CD4-positive, alpha-beta T cell treated with Interleukin-4 for 4 hours (primary cell): ENCODE measurements at places on chromosomes 4 and X.

DNA sequence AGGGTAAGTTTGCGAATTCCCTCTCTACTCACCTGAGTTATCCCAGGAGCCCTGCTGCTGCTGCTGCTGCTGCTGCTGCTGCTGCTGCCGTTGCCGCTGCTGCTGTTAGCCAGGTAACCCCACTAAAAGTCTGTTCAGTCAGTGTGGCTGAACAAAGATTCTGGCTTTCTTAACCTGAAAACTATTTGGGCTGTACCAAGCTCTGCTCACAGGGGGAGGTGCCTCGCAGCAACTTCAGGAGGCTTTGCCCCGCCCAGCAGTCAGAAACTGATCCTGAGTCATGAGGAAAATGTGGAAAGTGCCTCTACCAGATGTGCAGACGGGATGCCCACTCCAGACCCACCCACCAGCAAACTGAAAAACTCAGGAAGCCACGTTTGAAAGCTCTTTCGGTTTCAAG is at the start of gene CAPN6:
TSS of gene CAPN6 (minus strand) at position 145 of the 400 bp plus-strand sequence. CDS start 6,547 bp downstream, outside the sequence.
- DNase-seq, result no peak

GRCh38 chr4:85084371-85085094 is 118.0 kb upstream of the WDFY3 start:
- DNase-seq, result peak; percentile 19

- DNase-seq, result no peak
Measured at GRCh38 chrX:13383907-13384306, 64.1 kb upstream of the ATXN3L start.

DNA sequence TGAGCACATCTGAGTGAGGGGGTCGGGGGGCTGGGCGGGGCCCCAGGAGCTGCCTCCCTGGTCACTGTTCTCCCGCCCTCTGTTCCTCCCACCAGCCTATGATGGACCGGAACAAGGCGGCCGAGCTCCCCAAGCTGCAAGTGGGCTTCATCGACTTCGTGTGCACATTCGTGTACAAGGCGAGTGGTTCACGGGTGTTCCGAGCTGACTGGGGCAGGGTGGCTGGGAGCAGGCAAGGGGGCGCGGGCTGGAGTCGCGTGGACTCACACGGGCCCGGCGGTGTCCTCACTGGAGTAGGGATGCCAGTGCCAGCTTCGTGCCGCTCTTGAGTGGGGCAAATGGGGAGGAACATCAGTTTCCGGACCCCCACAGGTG is 7.7 kb downstream of the ATP5ME start:
- DNase-seq, result no peak

DNA sequence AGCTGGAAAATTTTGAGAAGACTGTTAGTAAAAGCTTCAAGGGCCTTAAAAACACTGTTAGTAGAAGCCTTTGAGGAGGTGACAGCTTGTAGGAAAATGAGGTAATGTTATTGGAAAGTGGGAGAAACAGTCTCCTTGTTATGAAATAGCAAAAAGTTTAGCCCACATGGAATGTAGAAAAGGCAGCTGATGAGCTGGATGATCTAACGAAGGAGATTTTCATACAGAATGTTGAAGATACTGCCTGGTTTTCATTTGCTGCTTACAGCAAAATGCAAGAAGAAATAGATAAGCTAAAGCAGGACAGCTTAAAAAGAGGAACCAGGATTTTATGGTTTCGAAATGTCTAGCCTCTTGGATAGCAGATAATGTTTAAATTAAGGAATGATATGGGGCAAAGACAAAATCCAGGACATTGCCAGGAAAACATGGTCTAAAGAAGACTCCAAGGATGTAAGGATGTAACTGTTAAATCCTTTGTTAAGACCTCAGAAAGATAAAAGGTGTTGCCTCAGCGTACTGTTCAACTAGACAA is 10.2 kb upstream of the STBD1 start:
- DNase-seq, result no peak

DNA sequence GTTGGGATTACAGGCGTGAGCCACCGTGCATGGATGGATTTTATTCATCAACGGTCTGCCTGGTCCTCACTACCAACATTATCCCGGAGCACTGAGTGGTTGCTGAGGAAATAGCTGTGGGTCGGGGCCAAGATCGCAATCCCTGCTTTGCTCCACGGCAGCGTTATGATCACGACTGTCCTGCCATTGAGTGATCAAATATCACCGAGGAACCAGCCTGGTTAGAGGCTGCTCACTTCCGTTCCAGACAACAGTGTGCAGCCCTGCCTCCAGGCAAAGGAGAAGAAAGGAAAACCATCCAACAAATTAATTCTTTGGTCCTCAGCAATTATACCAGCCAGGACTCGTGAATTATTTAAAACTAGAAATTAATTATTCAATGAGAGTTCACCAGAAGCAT is 70.6 kb upstream of the TBL1X start:
- no peak for DNase-seq

- no peak for DNase-seq
Measured at GRCh38 chrX:103616676-103617186, 9.0 kb downstream of the TCEAL3 start.

DNA sequence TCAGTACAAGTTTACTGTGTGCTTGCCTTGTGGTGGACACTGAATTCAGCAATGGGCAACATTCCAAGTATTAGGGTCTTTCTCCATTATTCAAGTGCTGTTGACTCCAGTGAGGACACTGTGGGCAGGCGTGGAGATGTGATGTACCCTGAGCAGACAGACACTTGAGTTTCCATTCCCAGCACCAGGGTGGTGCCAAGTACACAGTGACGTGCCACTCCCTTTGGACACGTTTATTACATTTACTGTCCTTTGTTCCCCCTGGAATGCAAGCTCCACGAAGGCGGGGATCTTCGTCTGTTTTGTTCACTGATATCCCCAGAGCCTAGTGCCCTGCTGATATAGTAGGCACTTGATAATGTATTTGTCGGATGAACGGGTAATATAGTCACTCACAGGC is 130.6 kb upstream of the STX18 start:
- DNase-seq, result no peak

GRCh38 chrX:52082578-52082977 is 13.6 kb upstream of the MAGED4B start:
- DNase-seq, result no peak

DNA sequence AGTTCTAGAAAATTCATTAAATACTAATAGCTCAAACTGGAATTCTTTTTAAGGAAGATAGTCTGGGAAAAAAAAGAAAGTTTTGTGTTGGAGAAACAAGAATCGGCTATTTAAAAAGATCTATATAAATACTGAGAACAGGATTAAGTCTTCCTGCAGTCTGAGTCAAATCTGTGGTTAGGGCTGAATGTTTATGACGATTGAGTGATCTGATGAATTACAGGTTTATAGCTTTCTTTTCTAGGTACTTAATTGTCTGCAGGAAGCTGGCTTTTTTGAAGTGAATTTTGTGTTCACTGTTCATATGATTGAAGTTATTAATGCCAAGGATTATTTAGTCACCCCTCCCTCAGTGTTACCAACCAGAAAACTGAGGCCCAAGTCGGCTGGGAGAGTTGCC is 42.2 kb downstream of the TLL1 start:
- DNase-seq, result no peak

GRCh38 chr4:23023121-23023520 is 330.4 kb downstream of the GBA3 start:
- DNase-seq, result no peak

DNA sequence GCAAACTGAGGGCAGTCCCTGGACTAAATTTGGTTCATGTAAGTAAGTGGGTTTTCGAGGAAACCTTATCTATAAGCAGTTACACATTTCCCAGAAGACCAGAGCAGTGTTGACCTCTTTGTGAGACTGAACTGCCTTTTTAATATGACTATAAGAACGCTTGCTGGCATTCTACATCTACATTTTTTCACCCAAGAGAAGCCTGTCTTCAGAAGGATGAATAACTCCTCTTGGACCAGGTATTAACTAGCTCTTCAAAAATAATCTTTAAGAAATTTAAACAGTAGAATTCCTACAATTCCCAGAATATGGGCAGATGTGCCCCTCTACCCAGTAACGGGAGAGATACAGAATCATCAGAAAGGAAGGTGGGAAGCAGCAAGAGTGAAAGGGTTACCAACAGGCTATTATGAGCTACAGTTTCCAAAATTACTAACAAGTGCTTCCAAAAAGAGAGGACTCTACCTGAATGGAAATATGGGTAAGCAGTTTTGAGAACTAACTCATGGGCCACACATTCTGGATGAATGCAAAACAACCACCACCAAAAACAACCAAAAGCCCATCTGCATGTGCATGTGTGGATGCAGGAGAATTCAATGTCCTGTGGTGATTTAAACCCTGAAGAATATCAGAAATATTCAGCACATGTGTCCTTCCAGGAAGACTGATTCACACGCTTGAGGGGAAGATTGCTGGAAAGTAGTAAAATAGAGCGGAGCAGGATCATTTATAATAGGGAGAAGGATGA is 17.4 kb downstream of the BBS12 start:
- no peak for DNase-seq

DNA sequence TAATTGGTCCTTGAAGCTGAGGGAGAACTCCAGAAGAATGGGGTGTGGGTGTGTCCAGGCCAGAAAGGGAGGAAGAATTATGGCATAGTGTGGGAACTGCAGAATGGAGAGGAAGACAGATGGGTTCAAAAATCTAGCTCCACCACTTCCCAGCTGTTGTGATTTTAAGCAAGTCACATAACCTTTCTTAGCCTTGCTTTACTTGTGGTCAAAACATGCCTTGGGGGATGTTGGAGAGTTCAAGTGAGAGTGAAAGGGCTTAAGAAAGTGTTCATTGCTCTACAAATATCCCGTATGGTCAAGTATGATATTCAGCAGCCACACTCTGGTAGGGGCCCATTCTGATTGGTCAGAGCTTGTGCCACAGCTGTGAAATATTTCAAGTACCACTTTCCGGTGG is 15.0 kb upstream of the STARD8 start:
- no peak for DNase-seq

- no peak for DNase-seq
Measured at GRCh38 chr4:74934016-74934831, 1.3 kb downstream of the PARM1 start.

GRCh38 chrX:9130031-9130430 is 96.1 kb upstream of the FAM9B start:
- no peak for DNase-seq

- no peak for DNase-seq
Measured at GRCh38 chr4:113434247-113434587, 327.3 kb downstream of the CAMK2D start.

GRCh38 chrX:44082829-44083228 is 109.6 kb upstream of the NDP start:
- no peak for DNase-seq

- DNase-seq, result no peak
Measured at GRCh38 chr4:69126024-69126423, 29.8 kb downstream of the UGT2B7 start.
